ENCODE measurements at places on chromosomes 4 and X.

- DNase-seq: no peak
Observed at GRCh38 chr4:134747108-134747805, 545.7 kb upstream of the PABPC4L start.

GRCh38 chrX:133412246-133412645 is 3.0 kb downstream of the GPC4 start:
- DNase-seq: no peak

DNA sequence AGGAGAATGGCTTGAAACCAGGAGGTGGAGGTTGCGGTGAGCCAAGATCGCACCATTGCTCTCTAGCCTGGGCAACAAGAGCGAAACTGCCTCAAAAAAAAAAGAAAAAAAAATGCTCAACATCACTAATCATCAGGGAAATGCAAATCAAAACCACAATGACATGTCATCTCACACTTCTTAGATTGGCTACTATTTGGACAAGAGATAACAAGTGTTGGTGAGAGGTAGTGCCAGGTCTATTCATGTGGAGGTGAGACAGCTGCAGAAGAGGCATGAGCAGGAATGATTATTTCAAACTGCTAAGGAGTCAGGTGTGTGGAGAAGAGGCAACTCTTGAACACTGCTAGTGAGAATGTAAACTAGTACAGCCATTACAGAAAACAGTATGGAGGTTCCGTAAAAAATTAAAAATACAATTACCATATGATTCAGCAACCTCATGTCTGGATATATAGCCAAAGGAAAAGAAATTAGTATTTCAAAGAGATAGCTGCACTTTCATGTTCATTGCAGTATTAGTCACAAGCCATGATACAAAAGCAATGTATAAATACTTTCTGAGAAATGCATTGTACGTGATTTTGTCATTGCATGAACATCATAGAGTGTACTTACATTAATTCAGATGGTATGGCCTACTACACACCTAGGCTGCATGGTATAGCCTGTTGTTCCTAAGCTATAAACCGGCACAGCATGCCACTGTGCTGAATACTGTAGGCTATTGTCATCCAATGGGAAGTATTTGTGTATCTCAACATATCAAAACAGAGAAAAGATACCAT is 75.3 kb downstream of the TMEM144 start:
- DNase-seq: no peak

GRCh38 chr4:186486172-186486571 is 69.2 kb downstream of the MTNR1A start:
- no peak for DNase-seq

DNA sequence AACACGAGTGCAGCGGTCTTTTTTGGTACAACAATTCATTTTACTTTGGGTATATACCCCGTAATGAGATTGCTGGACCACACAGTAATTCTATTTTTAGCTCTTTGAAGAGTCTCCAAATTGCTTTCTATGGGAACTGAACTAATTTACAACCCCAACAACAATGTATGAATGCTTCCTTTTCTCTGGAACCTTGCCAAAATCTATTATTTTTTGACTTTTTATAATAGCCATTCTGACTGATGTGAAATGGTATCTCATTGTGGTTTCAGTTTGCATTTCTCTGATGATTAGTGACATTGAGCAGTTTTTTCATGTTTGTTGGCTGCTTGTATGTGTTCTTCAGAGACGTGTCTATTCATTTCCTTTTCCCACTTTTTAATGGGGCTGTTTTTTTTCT is 240.8 kb downstream of the STK32B start:
- DNase-seq: no peak

All from transverse colon (tissue), 4 donors.